ENCODE measurements at places on chromosomes 13 and 19.

DNA sequence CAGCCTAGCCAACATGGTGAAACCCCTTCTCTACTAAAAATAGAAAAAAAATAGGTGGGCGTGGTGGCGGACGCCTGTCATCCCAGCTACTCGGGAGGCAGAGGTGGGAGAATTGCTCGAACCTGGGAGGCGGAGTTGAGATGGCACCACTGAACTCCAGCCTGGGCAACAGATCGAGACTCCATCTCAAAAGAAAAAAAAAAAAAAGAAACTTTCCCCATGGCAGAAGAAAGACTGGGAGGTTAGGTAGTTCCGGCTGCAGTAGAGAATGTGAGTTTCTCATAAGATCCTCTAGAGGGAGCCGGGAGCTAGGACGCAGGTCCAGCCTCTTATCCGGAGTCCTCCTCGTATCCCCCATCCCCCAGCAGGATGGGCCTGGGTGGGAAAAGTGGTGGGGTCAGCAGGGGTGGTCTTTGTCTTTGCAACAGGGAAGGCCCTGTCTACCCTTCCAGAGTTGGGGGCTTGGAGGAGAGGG is 13.2 kb upstream of the CREB3L3 start:
- no peak for DNase-seq

DNA sequence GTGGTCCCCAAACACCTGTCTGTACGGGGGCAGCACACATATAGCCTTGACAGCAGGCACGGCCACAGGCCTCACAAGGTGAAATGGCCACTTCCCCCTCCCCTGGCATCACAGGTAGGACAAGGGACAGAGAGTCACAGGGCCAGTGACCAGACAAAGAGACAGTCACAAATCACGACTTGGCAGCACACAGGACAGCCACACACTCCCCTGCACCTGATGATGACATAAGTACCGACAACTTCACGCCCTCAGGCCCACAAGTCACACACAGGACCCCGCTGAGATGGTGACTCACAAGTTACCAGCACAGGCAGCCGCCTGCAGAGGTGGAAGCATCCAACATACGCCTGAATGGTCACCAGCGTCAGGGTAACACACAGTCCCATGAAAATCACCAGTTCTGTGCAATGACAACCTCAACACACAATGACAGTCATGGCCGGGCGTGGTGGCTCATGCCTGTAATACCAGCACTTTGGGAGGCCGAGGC is 16.5 kb downstream of the TYK2 start:
- DNase-seq, result no peak

GRCh38 chr13:45847554-45848224 is 3.9 kb downstream of the SIAH3 start:
- no peak for DNase-seq

GRCh38 chr13:50030315-50030714 is 15.1 kb downstream of the KCNRG start:
- no peak for DNase-seq

DNA sequence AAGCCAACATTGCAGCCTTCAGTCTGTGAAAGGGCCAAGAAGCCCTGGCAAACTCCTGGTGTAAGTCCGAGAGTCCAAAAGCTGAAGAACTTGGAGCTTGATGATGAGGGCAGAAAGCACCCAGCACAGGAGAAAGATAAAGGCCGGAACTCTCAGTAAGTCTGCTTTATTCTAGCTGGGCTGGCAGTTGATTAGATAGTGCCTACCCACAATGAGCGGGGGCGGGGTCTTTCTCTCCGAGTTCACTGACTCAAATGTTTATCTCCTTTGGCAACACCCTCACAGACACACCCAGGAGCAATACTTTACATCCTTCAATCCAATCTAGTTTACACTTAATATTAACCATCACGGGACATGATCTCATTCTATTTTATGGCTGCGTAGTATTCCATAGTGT is 1317.1 kb downstream of the SLITRK1 start:
- no peak for DNase-seq

- no peak for DNase-seq
These were observed 5.3 kb upstream of the KPTN start for GRCh38 chr19:47489072-47489914.

- no peak for DNase-seq
These were observed 32.9 kb upstream of the GTF3A start for GRCh38 chr13:27391471-27391870.

GRCh38 chr19:2732157-2732725 is 7.6 kb downstream of the SLC39A3 start:
- DNase-seq, result no peak

GRCh38 chr13:32135056-32135390 is 103.4 kb downstream of the FRY start:
- no peak for DNase-seq

- DNase-seq, result no peak
These were observed 11.6 kb downstream of the TPM4 start for GRCh38 chr19:16087940-16088339.

DNA sequence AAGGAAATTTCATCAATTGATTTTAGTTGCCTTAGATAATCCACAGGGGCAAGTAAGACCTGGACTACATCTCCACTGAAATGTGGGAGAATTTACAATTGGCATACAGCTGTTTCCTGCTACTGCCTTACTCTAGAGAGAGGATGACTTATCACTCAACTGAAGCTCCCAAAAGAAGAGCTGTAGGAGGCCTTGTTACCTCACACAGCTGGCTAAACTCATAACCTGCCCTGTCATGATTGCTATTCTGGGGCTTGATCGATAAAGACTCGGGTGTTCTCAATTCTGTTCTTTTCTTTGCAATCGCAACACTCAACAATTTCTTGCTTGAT is 1396.4 kb downstream of the EFNB2 start:
- DNase-seq, result no peak

GRCh38 chr13:30715837-30716236 is 19.5 kb upstream of the ALOX5AP start:
- DNase-seq, result no peak

- DNase-seq, result no peak
These were observed 562.1 kb downstream of the DACH1 start for GRCh38 chr13:71304861-71305260.

- DNase-seq, result no peak
These were observed 35.6 kb downstream of the EPS15L1 start for GRCh38 chr19:16435999-16436650.

- no peak for DNase-seq
These were observed 3.7 kb downstream of the JUNB start for GRCh38 chr19:12794971-12795381.

GRCh38 chr13:43848001-43848649 is 31.4 kb downstream of the CCDC122 start:
- DNase-seq, result no peak

GRCh38 chr13:27014406-27015359 is 156.9 kb downstream of the USP12 start:
- DNase-seq, result no peak

DNA sequence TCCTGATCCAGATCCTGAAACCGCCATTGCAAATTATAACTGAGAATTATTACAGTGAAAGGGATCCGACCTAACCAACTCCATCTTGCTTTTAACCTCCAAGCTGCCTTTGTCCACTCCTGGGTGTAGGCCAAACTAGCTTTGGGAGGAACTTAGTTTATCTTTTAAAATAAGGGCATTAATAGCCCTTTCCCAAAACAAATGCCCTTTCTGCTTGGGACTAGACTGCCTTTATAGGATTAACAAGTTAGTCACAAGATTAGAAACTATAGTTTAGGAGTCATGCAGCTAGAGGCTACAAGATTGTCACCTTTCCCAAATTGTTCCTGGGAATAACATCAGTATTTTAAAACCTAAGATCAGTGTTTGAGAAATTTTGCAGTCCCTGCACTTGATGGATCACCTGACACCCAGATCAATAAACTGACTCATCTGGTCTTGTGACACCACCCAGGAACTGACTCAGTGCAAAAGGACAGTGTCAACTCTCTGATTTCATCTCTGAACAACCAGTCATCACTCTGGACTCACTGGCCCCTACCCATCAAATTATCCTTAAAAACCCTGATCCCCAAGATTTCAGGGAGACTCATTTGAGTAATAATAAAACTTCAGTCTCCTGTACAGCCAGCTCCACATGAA is 4.1 kb upstream of the ZNF841 start:
- no peak for DNase-seq

DNA sequence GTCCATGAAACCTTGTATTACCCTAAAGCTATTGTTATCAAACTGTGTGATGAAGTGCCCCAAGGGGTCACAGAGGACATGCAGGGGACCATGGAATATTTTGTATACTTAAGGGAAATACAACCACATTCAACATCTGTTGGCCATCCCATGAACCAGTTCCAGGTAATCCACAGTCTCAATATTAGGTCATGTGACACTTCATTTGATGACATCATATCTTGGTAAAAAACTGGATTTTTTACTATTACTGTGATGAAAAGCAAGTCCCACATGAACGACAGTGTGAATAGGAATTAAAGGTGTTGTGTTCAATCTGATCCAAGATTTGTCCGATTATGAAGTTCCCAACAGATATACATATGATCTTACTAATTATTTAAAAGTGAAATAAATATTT is 355.2 kb downstream of the IRS2 start:
- no peak for DNase-seq

DNA sequence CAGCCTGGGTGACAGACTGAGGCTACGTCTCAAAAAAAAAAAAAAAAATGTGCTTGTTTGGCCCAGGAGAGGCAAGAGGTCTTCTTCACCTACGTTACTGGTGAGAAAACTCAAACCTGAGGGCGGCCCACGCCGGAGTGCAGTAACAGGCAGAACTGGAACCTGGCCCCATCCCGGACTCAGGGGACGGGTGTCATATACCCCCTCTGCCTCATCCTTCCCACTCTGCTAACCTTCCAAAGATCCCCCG is 414 bp upstream of the ADAT3 start:
- DNase-seq, result no peak

DNA sequence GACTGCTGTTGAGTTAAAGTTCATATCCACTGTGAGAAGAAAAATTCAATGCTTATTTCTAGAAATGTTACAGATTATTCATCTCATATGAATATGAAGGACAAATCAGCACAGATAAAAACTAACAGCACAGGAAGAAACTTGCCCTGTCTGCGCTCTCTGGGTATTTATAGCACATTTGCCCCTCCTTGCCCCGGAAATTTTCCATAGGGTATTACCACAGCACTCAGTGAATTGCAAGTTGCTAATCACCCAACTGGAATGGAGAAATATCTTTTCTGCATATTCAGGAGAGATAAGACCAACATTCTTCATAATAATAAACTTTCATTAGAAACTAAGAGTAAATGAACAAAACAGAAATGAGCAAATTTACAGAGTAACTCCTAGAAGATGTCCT is 318.0 kb upstream of the KLF12 start:
- DNase-seq, result no peak

GRCh38 chr13:94007072-94007471 is 472.4 kb downstream of the DCT start:
- no peak for DNase-seq

DNA sequence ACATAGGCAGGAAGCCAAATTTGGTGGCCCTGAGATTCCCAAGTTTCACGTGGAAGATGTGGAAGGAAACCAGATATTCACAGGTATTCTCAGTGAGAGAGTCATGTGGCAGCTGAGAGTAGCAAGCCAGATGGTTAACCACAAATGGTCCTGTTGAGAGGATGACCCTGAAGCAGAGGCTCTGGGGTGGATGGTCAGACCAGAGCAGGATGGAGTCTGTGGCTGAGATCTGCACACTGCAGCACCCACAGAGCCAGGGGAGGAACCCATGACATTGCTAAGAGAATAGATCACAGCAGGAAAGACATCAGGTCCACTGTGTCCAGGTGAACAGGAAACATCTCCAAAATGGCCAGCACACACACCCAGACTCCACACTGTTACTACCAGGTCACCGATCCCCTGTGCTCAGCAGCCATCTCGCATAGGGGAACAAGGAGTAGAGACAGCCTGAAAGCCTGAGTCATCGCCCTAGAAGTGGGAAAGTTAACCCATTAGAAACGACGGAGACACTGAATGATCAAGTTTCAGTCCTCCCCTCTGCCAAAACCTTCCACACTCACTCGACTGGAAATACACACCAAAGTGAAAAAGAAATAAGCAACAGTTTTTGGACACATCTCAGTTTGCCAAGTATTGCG is 160.0 kb downstream of the RBM26 start:
- DNase-seq, result no peak

DNA sequence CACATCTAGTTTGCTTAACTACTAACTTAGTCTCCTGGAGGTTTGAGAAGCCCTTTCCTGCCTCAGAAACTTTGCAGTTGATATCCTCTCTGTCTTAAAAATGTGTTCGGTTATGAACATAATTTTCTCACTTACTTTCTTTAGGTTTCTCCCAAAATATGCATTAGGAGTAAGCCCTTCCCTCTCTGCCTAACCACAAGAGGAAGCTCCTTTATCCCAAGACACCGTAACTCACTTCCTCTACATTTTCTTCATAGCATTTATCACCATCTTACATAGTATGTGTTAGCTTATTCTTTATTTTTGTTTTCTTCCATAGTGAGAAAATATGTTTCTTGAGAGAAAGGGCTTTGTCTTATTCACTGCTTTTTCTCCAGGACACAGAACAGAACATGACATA is 952.5 kb upstream of the ATXN8OS start:
- DNase-seq, result no peak

- DNase-seq, result no peak
These were observed 90.6 kb downstream of the SPRY2 start for GRCh38 chr13:80250213-80250810.

DNA sequence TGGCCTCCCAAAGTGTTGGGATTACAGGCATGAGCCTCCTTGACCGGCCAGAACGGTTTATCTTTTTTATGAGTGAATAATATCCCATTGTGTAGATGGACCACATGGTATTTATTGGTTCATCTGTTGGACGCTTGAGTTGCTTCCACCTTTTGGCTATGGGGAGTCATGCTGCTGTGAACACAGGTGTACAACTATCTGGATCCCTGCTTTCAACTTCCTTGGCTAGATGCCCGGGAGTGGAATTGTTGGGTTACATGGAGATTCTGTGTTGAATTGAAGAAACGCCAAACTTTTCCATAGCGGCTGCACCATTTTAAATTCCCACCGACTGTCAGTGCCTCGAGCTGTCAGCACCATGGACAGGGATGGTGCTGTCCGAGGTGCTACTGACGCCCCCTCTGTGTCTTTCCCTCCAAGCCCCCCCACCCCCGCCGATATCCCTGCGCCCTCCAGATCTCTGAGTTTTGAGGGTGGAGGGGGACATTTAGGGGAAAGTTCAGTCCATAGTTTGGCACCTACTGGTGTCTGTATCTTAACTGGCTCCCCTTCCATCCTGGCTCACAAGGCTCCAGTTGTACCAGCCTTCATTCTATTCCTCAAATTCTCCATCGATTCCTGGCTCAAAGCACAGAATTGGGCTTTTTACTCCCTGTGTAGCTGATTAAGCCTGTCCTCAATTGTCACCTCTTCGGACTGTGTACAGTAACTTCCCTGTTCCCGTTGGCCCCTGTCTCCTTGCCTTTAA is 27.3 kb downstream of the PNPLA6 start:
- DNase-seq, result no peak

- DNase-seq, result no peak
These were observed 3.1 kb downstream of the CD320 start for GRCh38 chr19:8304841-8305621.

GRCh38 chr13:112776354-112776753 is 86.5 kb downstream of the ATP11A start:
- DNase-seq, result no peak

- no peak for DNase-seq
These were observed 31.4 kb downstream of the TUBA3C start for GRCh38 chr13:19150226-19150625.

GRCh38 chr19:16265890-16266585 is 58.6 kb upstream of the KLF2 start:
- no peak for DNase-seq

All from stimulated activated CD8-positive, alpha-beta memory T cell treated with anti-CD3 and anti-CD28 coated beads, Interleukin-7, amount 100 ng/mL, for 24 hours (primary cell).